ENCODE measurements at places on chromosomes 16 and 17. TPM values are rescaled to one million over a fixed set of nuclear protein-coding genes. Genes with fewer than 3 reads are reported as not detected.

Gene CBX8
- 2.7 TPM for total RNA-seq

Gene PYY
- total RNA-seq = not detected

Gene TRIM47
- total RNA-seq = 37.6 TPM

Gene CPHXL2
- total RNA-seq = not detected

Gene SLC5A11
- total RNA-seq = not detected

Gene MYCBPAP
- 0.77 TPM for total RNA-seq

Gene GNAO1
- total RNA-seq = not detected

Gene TEKT5
- total RNA-seq = 0.26 TPM

Gene ABR
- 29.8 TPM for total RNA-seq

Gene SLC6A2
- 0.11 TPM for total RNA-seq

Gene ZNF19
- total RNA-seq = 2.1 TPM

Gene CD300LG
- under 0.01 TPM for total RNA-seq

Gene CCDC200
- not detected for total RNA-seq

Gene MILR1
- total RNA-seq = 0.76 TPM

Gene RNF222
- total RNA-seq = not detected

Gene GJD3
- 3.1 TPM for total RNA-seq

Gene TTLL6
- under 0.01 TPM for total RNA-seq

Gene DUSP3
- 73.7 TPM for total RNA-seq

Gene POLR2C
- 100 TPM for total RNA-seq

Gene NTHL1
- 25.9 TPM for total RNA-seq

Gene MC1R
- total RNA-seq = 1.3 TPM

Gene CLEC18A
- total RNA-seq = 0.11 TPM

Gene ABCA10
- total RNA-seq = 0.60 TPM

Gene CDR2
- 18.1 TPM for total RNA-seq

Gene ITGA2B
- 0.65 TPM for total RNA-seq

Gene KRT36
- total RNA-seq = 0.22 TPM

Gene CEP295NL
- total RNA-seq = 1.3 TPM

Gene C17orf50
- total RNA-seq = not detected

Gene NOB1
- total RNA-seq = 27.6 TPM

Gene EMC8
- total RNA-seq = 51.9 TPM

Gene NPIPA5
- total RNA-seq = 0.52 TPM

Gene AGRP
- not detected for total RNA-seq

Gene CYB561
- total RNA-seq = 5.9 TPM

Gene NPB
- 0.11 TPM for total RNA-seq

Gene KRT15
- total RNA-seq = under 0.01 TPM

Gene CCL1
- not detected for total RNA-seq

Gene ADAD2
- total RNA-seq = not detected

Gene C16orf95
- total RNA-seq = 3.2 TPM

Gene IGSF6
- not detected for total RNA-seq

Gene GFOD2
- 72.4 TPM for total RNA-seq

Gene SHMT1
- total RNA-seq = 7.1 TPM

Gene KCNH4
- total RNA-seq = under 0.01 TPM

Gene RPL27
- 986 TPM for total RNA-seq

Gene CNGB1
- total RNA-seq = not detected

Gene RND2
- total RNA-seq = 0.09 TPM

Gene ATXN2L
- total RNA-seq = 19.4 TPM

Gene KRT28
- total RNA-seq = not detected

Gene PRSS8
- total RNA-seq = not detected

Gene PRAC2
- total RNA-seq = not detected

Gene TBC1D3B
- 0.43 TPM for total RNA-seq

Gene TP53TG3C
- not detected for total RNA-seq

Gene SLC38A7
- 28.1 TPM for total RNA-seq

Gene ADAM11
- total RNA-seq = under 0.01 TPM

Gene MT1M
- total RNA-seq = 0.54 TPM

Gene CDR2L
- total RNA-seq = 7.0 TPM

Gene CRYBA1
- not detected for total RNA-seq

Gene AKAP10
- 19.0 TPM for total RNA-seq
